Thymus (tissue), 14 donors: ENCODE measurements at places on chromosomes 16 and 17. TPM values are rescaled to one million over a fixed set of nuclear protein-coding genes. Genes with fewer than 3 reads are reported as not detected.

Gene TBC1D26
- 0.09 TPM for total RNA-seq

Gene CD300C
- total RNA-seq, result 0.80 TPM

Gene INCA1
- total RNA-seq, result 0.24 TPM

Gene GALNS
- total RNA-seq, result 4.8 TPM

Gene CRYM
- 0.33 TPM for total RNA-seq

- no peak overlapping the region for H3K4me3 ChIP-seq
- DNase-seq, result no peak
- H3K4me1 ChIP-seq, result peaks cover 9% of the 10 kb centered on the region
- no peaks in the 10 kb centered on the region for H3K36me3 ChIP-seq
- H3K27me3 ChIP-seq, result peaks cover 29% of the 10 kb centered on the region
Observed at GRCh38 chr16:10619271-10619849, 39.0 kb upstream of the EMP2 start.

DNA sequence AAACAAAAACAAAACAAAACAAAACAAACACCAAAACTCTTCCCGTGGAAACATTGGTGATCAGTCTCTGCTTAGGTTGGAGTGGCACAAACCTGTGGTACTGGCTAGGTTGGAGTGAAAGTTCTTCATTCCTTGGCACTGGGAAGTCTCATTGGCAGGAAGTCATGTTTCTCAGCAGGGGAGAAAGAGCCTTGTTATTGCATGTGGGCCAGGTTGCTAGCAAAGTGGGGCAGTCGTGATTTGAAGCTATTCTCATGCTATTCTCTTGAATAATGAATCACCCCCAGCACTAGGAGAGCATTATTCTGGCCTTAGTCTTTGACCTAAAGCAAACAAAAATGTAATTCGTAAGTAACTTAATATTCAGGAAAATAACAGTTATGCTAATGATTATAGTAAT, 24.3 kb upstream of the B4GALNT2 start:
- H3K27ac ChIP-seq, result no peak overlapping the region
- peaks cover 10% of the 10 kb centered on the region for H3K27me3 ChIP-seq
- DNase-seq, result no peak
- H3K4me3 ChIP-seq, result no peak overlapping the region
- H3K36me3 ChIP-seq, result no peaks in the 10 kb centered on the region

- H3K4me3 ChIP-seq, result no peak overlapping the region
- H3K36me3 ChIP-seq, result peaks cover 28% of the 10 kb centered on the region
- H3K27ac ChIP-seq, result no peak overlapping the region
- no peaks in the 10 kb centered on the region for H3K4me1 ChIP-seq
- no peak for DNase-seq
Observed at GRCh38 chr17:38485146-38485468, 56.8 kb downstream of the ARHGAP23 start.

- peaks cover 33% of the 10 kb centered on the region for H3K36me3 ChIP-seq
- H3K27ac ChIP-seq, result no peak overlapping the region
- no peak for DNase-seq
- no peak overlapping the region for H3K4me3 ChIP-seq
- H3K27me3 ChIP-seq, result no peaks in the 10 kb centered on the region
Observed at GRCh38 chr16:57514791-57515600, 21.4 kb downstream of the CCDC102A start.

- H3K27ac ChIP-seq, result peak overlapping the region; percentile 78
- peaks cover 12% of the 10 kb centered on the region for H3K4me1 ChIP-seq
- no peaks in the 10 kb centered on the region for H3K36me3 ChIP-seq
- no peak overlapping the region for H3K4me3 ChIP-seq
- peak; percentile 87 for DNase-seq
Observed at GRCh38 chr17:76523084-76524037, 14.1 kb downstream of the CYGB start.

DNA sequence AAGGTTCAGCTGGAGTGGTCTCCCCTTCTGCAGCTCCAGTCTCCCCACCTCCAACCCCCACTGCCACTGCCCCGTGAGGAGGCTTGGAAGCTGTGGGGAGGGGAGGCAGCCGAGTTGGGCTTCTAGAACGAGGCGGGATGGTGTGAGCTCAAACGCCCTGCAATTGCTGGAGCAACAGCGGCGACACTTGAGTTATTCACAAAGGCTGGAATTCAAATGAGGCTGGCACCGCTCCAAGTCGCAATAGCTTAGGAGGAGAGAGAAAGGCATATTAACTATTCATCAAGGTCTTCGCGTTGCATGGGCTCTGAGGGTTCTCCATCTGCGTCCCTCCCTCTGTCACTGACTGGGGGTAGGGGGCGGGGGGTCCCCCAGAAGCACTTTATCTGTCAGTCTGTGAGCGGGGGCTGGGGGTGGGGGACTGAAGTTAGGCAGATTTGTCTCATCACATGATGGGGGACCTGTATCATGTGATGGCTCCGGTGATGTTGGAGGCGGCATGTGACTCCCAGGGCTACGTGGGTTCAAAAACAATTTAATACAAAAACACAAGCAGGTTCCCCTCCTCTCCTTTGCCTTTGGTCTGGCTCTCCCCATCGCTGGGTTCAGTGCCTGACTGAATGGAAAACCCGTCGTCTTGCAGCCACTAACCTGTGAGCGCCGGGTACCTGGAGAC, 70.5 kb downstream of the RBBP6 start:
- H3K27ac ChIP-seq, result no peak overlapping the region
- H3K4me1 ChIP-seq, result no peaks in the 10 kb centered on the region
- H3K36me3 ChIP-seq, result no peaks in the 10 kb centered on the region
- no peak for DNase-seq
- no peaks in the 10 kb centered on the region for H3K27me3 ChIP-seq

DNA sequence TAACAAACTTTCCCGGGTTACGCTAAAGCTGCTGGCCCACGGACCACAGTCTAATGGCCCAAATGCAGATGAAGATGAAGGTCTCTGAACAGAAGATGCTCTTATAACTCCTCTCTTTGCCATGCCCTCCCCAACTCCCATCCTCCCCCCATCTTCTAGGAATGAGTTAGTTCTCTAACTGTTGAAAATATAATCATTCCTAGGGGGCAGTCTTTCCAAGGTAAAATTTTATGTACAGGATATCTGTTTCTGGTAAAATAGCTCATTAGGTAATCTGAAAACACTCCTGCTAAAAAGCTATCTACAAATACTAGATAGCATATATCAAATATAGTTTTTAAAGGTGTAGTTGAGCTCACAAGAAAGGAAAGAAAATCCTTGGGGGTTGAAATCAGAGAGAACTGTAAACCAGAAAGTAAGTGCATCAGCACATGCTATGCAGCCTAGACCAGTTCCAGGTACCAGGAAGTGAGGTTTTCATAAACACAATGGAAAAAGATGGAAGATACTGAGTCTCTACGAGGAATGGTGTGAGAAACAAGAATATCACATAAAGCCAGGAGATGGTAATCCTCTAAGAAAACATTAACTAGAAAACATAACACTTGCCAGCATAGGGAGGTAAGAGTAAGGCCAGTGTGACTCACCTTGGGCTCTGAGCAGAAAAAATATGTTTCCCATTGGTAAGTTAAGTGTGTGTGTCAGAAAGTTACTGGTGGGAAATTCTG, 38.1 kb downstream of the CMC2 start:
- H3K4me1 ChIP-seq, result no peaks in the 10 kb centered on the region

DNA sequence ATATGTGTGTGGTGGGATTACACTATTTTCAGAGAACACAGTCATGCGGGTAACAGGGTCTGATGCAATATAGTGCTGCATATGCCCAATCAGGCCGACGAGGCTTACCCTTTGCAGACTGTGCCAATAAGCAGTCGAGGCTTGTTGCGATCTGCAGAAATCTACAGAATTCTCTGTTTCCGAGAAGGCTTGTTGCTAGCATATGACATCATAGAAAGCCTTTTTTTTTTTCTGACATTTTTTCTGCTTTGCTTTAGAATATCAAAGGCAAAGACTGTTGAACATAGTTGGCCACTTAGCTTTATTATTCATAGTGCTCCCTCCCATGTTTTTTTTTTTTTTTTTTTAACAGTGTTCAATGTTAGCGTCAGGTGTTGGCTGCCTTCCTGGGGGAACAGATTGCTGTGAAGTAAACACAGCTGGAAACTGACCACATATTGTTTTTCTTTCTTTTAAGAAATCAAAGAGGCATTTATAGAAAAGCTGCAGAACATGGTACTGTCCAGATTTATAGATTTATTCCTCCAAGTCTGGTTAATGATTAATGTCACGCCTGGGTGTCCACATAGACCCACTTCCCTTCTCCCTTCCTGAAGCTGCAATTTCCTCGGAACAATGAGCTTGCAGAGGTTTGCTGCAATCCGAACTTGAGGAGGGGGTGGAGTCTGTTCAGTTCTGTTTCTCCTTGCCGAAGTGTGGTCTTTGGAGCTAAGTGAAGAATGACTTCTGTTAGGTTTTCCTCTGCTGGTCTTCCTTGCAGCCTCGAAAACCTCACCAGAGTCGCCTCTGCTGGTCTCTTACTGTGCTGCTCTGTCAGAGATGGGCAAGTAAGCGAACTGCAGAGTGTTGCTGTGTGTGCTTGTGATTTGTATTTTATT, 87.3 kb downstream of the MAP2K6 start:
- peaks cover 6% of the 10 kb centered on the region for H3K36me3 ChIP-seq
- H3K4me3 ChIP-seq, result no peak overlapping the region
- H3K27me3 ChIP-seq, result no peaks in the 10 kb centered on the region
- H3K27ac ChIP-seq, result peak overlapping the region; percentile 31
- no peak for DNase-seq

- H3K4me3 ChIP-seq, result no peak overlapping the region
- H3K36me3 ChIP-seq, result peaks cover 6% of the 10 kb centered on the region
- H3K4me1 ChIP-seq, result no peaks in the 10 kb centered on the region
- no peak for DNase-seq
- no peaks in the 10 kb centered on the region for H3K27me3 ChIP-seq
Observed at GRCh38 chr16:48310908-48311641, 63.7 kb upstream of the ABCC11 start.

GRCh38 chr17:65290056-65290455, 152.9 kb downstream of the RGS9 start:
- no peaks in the 10 kb centered on the region for H3K36me3 ChIP-seq
- H3K4me3 ChIP-seq, result no peak overlapping the region
- H3K4me1 ChIP-seq, result no peaks in the 10 kb centered on the region
- H3K27ac ChIP-seq, result no peak overlapping the region
- peak; percentile 42 for DNase-seq

DNA sequence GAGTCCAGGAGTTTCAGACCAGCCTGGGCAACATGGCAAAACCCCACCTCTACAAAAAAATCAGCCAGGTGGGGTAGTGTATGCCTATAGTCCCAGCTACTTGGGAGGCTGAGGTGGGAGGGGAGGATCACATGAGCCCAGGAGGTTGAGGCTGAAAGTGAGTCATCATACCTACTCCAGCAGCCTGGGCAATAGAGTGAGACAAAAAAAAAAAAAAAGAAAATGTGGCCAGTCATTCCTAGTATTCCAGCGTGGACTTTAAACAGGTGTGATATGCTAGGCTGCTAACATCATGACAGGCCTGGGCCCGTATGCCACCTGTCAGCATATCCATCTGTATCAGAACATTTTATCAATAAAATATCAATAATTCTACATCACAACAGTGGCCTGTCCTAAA, 143.3 kb downstream of the AATF start:
- H3K27me3 ChIP-seq, result no peaks in the 10 kb centered on the region
- DNase-seq, result no peak
- H3K27ac ChIP-seq, result no peak overlapping the region
- H3K36me3 ChIP-seq, result peaks cover 6% of the 10 kb centered on the region
- H3K4me1 ChIP-seq, result peaks cover 69% of the 10 kb centered on the region

- H3K4me3 ChIP-seq, result no peak overlapping the region
- peaks cover 4% of the 10 kb centered on the region for H3K36me3 ChIP-seq
- DNase-seq, result no peak
- no peak overlapping the region for H3K27ac ChIP-seq
Observed at GRCh38 chr16:56983211-56983751, 6.1 kb upstream of the NLRC5 start.

DNA sequence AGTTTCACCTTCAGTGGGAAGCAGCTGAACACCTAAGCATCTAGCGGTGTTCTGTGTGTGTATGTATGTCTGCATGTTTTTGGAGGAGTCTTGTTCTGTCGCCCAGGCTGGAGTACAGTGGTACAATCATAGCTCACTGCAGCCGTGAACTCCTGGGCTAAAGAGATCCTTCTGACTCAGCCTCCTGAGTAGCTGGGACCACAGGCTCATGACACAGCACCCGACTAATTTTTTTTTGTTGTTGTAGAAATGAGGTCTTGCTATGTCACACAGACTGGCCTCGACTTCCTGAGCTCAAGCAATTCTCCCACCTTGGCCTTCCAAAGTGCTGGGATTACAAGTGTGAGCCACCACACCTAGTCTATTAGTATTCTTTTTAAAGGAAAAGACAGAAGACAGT, 30.2 kb upstream of the FAAP100 start:
- H3K27ac ChIP-seq, result no peak overlapping the region
- no peak overlapping the region for H3K4me3 ChIP-seq
- no peaks in the 10 kb centered on the region for H3K4me1 ChIP-seq

GRCh38 chr17:30093463-30094147, 23.0 kb upstream of the NSRP1 start:
- no peaks in the 10 kb centered on the region for H3K4me1 ChIP-seq
- DNase-seq, result peak; percentile 67
- H3K27ac ChIP-seq, result no peak overlapping the region
- H3K27me3 ChIP-seq, result no peaks in the 10 kb centered on the region
- no peak overlapping the region for H3K4me3 ChIP-seq
- no peaks in the 10 kb centered on the region for H3K36me3 ChIP-seq

- no peaks in the 10 kb centered on the region for H3K36me3 ChIP-seq
- H3K4me3 ChIP-seq, result no peak overlapping the region
- peaks cover 67% of the 10 kb centered on the region for H3K27me3 ChIP-seq
- DNase-seq, result no peak
Observed at GRCh38 chr17:42674755-42675347, 1.9 kb downstream of the PLEKHH3 start.
